ENCODE measurements at places on chromosomes 1 and 21.

- DNase-seq: no peak
Measured at GRCh38 chr1:220484135-220484534, 43.8 kb upstream of the MARK1 start.

- DNase-seq: no peak
Measured at GRCh38 chr1:116962987-116963639, 38.4 kb upstream of the CD101 start.

DNA sequence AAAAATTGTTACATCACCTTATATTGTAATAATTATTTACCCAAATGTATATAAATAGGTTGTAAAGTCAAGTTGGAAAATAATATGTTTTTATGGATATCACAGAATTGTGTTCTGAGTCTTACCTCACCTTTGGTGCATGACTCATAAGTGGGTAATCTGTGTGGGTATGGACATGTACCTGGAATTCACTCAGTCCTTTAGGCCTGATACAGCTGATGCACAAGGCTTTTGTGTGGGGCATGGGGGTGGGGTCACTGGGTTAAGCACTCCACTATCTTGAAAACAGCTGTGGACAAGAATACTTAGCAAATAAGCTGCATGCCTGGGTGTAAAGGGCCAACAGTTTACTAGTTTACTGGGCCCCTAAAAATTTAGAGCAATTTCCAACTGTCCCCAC, 34.4 kb downstream of the INKA2 start:
- no peak for DNase-seq

DNA sequence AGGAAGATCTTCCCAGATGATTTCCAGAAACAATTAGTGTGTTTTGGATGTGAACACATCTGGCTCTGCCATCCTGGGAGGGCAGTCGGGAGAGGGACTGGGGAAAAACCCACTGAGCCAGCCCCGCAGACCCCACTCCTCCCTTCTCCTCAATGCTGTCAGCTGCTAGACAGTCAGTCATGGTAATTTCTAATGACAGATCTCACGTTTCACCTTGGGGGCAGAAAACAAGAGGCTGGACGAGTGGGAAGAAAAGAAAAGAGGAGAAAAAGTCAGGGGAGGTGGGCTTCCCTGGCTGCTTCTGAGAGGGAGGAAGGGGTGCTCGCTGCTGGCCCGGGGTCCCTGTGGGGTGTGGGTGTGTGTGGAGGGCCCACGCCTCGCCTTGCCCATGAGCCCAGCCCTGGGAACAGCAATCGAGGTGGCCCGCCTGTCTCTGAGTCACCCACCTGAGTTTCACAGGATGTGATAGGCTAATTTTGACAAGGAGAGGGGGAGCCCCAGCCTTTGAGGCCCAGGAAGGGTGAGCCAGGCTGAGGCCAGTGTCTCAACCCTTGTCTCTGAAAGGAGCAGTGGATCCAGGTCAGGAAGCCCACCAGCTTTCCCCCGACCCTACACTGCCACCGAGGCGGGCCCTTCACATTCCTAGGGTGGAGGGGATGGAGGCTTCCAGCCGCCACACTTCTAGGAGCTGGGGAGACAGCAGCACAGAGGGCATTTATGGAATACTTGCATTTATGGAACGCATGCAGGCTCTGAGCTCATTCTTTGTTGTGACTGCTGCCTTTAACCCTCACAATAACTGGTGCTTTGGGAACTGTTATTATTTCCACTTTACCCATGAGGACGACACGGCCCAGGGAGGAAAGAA, 49.1 kb upstream of the IFNLR1 start:
- DNase-seq: no peak

GRCh38 chr1:63922848-63923247, 149.0 kb downstream of the ROR1 start:
- DNase-seq: no peak

DNA sequence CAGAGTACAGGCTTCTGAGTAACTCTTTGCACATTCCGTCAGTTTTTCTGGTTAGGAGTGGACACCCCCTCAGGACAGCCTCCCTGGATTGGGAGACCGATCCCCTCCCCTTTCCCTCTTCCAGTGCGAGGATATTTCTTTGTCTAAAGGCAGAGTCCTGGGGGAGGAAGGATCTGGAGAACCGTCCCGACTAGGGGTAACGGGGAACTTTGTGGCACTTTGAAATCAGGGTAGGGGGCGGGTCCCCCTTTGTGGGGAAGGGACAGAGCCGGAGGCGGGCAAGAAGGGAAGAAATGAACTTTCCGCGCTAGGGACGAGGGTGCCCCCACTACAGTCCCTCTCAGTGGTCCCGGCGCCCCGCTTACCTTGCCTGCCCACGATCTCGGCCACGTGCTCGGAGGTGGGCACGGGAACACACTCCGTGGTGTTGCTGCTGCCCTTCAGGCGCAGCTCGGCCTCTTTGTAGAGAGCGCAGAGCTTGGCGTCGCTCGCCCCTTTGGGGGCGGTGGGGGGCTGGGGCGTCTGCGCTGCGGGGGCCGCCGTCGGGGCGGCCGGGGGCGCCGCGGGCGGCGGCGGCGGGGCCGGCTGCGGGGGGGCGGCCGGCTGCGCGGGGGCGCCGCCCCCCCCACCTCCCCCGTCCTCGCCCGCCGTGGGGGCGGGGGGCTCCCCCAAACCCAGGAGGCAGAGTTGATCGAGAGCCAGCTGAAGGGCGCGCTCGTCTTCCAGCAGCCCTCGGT, 917 bp downstream of the MEX3A start:
- no peak for DNase-seq

DNA sequence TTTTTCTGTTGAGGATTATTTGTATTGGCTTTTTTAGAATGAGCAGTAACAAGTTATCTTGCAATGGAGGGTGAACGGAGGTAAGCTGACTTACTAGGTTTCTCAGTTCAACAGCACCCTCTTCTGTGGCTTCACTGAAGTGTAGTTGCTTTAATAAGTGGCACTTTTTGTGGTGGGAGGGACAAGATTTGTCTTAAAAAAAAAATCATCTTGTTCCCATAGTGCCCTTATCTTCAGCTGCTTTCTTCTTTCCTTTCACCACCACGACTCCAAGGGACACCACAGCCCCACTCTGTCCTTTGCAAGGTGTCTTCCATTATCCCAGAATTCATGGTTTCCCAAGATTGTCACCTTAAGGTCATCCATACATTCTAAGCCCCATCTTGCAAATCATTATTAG, 92.9 kb downstream of the PIGK start:
- peak; percentile 43 for DNase-seq

DNA sequence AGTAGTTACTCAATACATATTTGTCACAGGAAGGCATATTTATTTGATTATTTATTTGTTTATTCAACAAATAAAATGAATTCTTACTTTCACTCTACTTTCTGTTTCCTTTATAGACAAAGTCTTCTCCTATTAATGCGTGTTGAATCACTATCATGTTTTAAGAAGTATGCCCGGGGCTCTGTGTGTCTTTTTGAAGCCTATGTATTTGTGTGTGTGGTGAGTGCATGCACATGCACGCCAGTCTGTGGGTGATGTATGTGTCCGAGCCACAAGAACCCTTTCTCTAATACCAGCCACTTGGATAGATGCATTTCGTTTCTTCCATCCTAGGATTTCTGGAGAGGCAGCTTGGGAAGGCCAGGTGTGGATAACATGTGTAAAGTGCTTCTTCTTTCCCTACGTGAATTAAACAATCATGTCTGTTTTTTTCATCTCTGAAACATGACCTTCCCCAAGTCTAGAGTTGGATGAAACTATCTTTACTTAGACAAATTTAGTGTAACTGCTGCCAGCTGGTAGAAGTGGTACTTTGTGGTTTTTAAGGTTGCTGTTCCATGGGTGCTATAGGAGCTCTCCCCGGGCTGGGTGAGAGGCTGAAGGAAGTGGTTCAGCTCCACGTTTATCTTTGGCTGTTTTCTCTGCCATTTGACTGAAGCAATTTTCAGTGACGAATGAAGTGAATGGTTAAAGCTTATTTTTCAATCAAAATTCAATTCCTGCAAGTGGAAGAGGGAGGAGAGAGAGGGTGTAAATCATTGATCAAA, 46.8 kb upstream of the PPM1J start:
- DNase-seq: no peak

GRCh38 chr1:224911217-224911616, 18.3 kb upstream of the DNAH14 start:
- no peak for DNase-seq

DNA sequence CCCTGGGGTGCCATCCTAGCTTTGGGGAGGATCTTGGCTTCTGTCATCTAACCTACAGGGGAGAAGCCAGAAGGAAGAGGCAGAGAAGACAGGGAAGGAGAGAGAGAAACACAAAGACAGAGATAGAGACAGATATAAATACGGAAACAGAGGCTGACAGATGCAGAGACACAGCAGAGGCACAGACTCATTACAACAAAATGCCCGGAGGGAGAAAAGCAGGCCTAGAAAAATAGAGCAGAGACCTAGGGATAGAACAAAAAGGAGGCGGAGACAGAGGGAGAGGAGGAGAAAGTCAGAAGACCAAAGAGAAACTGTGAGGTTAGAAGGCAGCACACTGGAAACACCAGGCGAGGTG, 1.9 kb downstream of the PEAR1 start:
- DNase-seq: no peak

DNA sequence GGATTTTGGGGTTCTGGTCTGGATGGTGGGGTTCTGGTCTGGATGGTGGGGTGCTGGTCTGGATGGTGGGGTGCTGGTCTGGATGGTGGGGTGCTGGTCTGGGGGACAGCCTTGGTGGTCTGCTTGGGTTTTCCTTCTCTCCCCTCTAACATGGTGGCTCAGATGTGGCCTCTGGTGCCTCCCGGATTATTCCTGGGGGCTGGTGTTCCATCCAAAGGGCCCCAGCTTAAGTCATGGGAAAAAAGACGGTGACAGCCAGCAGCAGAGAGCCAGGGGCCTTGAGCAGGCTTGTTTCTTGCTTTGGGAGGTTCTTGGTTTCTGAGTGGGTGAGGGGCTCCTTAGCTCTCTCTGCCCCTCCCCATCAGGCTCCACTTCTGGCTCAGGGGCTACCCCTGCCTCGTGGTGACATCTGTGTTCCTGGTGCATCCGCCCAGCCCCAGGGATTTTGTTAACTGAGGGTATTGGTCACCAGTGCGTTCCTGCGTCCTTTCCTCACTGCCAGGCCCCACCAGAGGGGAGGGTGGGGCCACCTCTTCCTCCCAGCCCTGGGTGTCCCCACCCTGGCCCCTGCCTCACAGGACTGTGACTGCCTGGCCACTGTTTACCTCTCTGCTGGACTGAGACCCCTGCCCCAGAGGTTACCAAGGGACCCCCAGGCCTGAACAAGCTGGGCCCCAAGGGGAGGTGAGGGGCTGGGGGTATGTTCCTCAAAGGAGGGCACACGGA, 43.2 kb upstream of the ACTRT2 start:
- DNase-seq: no peak

DNA sequence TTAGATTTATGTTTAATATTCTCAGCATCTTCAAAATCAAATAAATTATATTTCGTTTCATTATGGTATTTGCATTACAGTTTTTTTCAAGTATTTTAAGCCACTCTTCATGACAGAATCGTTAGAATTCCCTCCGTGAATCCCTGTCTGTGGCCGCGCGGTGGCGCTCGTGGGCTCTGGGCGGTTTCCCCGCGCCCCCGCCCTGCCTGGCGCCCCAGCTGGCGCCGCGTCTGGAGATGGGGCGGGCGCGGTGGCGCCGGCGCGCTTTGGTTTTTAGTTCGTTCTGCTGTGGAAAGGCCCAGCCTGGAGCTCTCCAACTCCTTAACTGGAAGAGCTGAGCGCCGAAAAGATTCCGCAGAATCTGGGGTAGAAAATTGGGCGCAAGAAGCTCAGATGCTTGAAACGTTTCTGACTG, 25.7 kb downstream of the PRMT2 start:
- peak; percentile 35 for DNase-seq

- no peak for DNase-seq
Measured at GRCh38 chr1:230274254-230274653, 151.9 kb downstream of the PGBD5 start.

DNA sequence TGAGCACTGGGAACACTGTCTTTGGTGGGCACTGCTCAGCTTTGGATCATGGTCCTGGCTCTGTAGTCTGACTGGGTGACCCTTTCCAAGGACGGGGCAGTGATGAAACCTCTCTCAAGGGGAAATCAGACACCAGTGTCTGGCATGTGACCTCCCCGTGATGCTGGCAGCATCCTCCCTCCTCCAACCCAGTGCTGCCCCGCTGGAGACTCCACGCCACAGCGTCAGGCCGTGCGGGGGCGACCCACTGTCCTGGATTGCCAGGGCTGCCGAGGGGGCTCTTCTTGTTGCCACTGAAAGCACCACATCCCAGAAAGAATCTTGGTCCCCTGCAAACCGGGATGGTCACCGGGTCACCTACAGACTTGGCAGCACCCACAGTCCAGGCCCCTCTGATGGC, 146.4 kb upstream of the ARHGEF16 start:
- no peak for DNase-seq

GRCh38 chr1:205449750-205450443, 5.9 kb downstream of the BLACAT1 start:
- no peak for DNase-seq

DNA sequence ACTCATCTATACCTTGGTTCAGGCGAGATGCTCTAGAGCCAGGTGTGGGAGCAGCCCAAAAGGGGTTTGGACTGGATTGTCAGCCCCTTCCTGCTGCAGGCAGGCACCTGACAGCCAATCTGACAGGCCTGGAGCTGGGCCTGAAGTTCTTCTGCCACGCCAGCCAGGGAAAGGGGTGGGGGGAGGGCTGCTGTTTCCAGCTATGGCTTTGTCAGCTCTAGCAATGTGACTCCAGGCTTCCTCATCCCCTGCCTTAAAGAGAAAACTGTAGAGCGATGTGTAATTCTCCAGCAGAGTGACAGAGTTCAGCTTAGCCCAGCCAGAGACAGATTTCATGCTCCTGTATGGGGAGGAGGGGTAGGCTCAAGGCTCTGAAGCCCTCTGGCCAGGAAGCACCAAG, 30.3 kb downstream of the WNT4 start:
- DNase-seq: no peak

- no peak for DNase-seq
Measured at GRCh38 chr21:44667612-44668011, 885 bp upstream of the KRTAP12-2 start.

DNA sequence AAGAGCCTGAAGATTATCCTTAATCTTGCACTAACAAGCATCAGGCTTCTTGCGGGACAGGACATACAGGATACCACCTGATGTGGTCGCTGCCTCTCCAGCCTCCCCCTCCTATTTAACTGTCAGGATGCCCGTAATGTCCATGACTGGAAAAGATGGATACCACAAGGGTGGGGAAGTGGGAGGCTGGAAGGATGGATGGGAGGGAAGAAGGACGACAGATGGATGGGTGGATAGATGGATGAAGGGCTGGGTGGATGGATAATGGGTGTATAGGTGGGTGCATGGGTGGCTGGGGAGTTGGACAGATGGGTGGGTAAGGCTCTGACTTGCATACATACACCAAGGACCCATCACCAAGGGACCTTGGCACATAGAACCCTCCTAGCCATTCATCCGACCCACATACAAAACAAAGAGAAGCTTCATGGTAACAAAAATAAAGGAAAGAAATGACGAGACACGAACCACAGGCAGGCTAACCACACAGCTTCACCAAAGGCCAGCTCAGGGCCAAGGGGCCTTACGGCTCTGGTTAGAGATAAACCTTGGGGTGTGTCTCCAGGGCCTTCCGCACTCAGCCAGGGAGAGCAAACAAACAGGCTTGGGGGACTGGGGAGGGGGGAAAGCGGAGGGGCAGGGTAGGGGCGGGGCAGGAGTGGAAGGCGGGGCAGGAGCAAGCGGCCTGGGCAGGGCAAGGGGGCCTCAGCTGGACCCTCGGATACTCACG, 50.5 kb downstream of the HSPG2 start:
- DNase-seq: no peak

All from stimulated activated naive CD4-positive, alpha-beta T cell (primary cell).